IPS DF 19.7 (cell line): ENCODE measurements at places on chromosomes 1 and 21.

GRCh38 chr1:59487335-59488031, 190.6 kb downstream of the FGGY start:
- no peak for DNase-seq

DNA sequence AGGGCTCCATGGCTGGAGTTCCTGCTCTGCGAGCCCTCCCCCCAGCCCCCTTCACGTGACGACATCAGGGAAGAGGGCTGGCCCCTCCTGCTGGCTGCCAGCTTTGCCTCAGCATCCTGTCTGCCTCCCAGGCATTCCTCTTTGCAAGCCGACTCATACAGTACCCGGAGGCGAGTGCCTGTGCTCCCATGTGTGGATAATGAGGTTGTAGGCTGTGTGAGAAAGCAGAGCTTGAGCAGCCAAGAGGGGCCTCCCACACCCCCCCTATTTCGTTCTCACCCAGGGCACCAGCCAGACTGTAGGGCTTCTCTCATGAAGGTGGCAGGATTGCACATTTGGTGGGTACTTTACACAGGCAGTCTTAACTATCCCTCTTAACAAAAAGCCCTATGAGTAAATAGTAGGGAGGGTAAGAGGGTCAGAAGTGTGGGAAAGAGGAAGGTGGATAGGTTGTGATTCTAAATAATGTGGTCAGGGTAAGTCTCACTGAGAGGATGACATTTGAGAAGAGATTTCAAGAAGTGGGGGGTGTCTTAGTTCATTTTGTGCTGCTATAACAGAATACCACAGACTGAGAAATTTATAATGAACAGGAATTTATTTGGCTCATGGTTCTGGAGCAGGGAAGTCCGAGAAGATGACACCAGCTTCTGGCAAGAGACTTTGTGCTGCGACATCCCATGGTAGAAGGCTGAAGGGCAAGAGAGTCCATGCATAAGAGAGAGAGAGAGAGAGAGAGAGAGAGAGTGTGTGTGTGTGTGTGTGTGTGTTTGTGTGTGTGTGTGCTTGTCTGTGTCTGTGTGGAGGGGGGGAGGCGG, 113.5 kb downstream of the OMA1 start:
- peak; percentile 40 for DNase-seq

GRCh38 chr21:34517491-34518245, 5.7 kb upstream of the KCNE1 start:
- DNase-seq: no peak

DNA sequence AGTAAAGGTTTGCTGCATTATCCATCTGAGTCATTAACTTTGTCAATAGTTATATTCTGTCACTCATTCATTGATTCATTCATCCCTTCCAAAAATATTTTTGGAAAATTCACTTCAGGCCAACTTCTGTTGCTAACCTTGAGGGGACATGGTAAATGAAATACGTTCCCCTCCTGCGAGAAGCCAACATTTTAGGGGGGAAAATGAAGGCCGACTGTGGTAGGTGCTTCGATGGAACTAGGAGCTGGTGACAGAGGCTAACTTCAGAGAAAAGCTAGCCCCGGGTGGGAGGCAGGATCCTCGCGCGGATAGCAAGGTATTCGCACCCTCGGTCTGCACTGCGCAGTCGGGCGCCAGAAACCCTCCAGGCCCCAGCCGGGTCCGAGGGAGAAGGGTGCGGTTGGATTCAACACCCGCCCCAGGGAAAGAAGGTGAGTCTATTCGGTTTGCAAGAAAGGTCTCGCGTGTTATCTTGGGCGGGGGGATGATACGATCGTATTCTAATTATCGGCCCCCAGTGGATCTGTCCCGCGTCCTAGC, 646 bp upstream of the RRP15 start:
- DNase-seq: no peak

DNA sequence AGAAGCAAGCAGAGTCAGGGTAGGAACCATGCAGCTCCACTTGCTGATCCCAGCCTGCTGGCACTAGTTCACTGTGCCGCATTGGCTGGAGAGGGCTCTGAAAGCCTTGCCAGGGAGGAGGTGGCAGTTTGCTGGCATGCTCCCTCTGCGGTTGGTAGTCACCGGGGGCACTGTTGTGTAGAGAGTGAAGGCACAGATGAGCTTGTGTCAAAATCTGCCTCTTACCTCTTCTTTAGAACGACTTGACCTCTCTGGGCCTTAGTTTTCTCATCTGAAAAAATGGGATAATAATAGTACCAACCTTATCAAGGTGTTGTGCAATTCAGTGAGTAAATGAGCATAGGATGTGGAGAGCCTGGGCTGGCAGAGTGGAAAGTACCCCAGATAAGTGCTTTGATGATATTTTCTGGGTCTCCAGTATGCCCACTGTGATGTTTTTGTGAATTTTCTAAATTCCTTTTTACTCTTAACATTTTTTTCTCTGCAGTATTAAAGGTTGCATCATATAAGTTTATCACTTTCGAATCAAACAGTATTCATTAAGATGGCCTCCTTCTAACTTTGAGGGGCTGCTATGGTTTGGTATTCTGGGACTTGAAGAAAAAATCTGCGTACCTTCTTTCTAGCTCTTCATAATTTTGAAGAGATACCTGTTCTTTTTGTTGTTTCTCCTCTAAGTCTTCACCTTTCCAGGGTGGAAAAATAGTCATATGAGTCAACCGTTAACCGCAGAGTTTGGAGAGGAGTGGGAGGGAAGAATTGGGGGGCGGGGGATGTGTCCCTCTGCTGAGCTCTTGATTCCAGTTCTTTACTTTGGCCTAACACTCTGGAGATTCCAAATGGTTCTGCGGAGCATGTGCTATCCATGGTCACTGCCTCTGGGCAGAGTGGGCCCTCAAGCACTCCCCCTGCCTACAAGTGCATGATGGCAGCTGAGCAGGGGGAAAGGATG, 26.8 kb downstream of the SZRD1 start:
- DNase-seq: no peak

DNA sequence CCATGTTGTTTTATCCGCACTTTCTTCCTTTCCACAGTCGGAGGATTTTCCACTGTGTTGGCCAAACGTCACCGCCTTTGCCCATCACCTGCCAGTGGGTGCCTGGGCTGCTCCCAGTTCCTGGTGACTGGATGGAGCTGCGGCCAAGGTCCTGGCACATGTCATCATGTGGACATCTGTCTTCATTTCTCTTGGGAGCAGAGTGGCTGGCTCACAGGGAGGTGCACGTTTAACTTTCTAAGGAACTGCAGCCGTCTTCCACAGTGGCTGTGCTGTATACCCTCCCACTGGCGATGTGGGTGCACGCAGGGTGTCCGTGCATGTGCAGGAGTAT, 19.5 kb upstream of the RNF223 start:
- DNase-seq: no peak

GRCh38 chr1:155809088-155809487, 47.9 kb downstream of the GON4L start:
- DNase-seq: no peak

GRCh38 chr1:55235722-55236121, 20.6 kb upstream of the USP24 start:
- DNase-seq: no peak

- DNase-seq: no peak
Measured at GRCh38 chr1:227316456-227316855, 1.8 kb downstream of the CDC42BPA start.

- no peak for DNase-seq
Measured at GRCh38 chr1:77044133-77044849, 174.9 kb downstream of the PIGK start.

- DNase-seq: no peak
Measured at GRCh38 chr21:43276811-43277210, 108.0 kb downstream of the CRYAA start.

DNA sequence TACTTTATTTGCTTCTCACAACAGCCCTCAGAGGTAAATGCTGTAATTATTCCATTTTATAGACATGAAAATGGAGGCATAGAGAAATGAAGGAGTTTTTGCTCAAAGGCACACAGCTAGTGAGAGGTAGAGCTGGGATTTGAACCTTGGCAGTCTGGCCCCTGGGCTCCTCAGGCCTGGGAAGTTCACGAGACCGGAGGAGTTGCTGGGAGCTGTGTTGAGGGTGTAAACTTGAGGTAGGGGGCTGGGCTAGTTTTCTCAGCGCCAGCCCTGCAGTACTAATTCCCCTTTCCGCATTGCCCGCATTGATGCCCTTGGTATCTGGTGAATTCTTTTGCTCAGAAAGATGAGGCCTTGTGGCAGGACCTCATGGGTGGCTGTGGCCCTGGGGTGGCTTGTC, 73.3 kb downstream of the PTPRU start:
- DNase-seq: no peak
